ENCODE measurements at places on chromosomes 7 and 10.
A peak's percentile ranks its signal among the peaks of the same experiment; 100 is the strongest.

DNA sequence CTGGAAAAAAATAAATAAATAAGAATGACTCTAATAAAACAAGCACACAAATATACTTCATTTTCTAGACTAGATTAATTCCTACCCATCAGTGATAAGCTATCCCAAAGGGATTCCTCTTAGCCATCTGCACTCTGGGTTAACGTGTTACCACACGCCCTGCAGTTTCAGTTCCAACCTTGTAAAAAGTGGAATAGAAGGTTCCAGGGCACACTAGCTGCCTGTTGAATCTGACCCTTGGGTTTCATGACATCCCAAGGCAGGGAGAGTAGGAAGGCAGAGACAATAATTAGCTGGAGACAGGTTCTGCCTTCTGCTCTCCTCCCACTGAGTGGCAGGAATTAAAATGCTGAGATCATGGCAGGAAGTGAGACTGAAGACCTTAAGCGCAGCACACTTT, 33.5 kb downstream of the SLC37A3 start:
- DNase-seq: no peak

- DNase-seq: no peak
These were observed 13.7 kb upstream of the NPTX2 start for GRCh38 chr7:98603399-98603788.

GRCh38 chr7:124322561-124322960, 289.7 kb upstream of the TMEM229A start:
- no peak for DNase-seq

DNA sequence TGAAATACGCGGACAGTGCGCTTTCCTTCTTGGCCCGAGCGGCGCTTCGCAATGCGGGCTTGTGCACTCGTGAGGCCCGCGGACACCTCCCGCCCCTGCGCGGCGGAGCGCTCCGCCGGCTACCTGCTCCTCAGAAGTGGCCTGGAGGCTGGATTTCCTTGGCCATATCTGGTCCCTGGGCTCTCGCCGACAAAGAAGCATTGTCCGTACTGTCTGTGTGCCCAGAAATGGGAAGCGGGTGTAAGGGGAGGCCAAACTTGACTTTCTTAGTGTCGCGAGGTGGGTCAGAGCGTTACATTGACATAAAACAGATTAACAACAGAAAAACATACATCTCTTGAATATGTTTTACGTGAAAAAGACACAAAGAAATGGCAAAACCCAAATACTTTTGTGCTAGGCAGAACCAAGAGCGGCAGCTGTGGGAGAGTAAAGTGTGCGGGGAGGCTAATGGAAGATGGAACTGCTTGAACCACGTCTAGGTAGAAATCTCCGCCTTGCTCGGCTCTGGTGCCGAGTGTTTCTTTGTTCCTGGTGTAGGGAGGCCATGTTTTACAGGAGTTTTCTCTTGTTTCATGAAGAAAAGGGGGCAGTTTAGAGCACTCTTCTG, 1.4 kb downstream of the LANCL2 start:
- DNase-seq: no peak

- DNase-seq: no peak
These were observed 95.4 kb upstream of the CDCA7L start for GRCh38 chr7:22040923-22041595.

- no peak for DNase-seq
These were observed 436.4 kb downstream of the TCERG1L start for GRCh38 chr10:130875116-130875515.

- no peak for DNase-seq
These were observed 130.2 kb downstream of the LRRC4 start for GRCh38 chr7:127900732-127901685.

GRCh38 chr7:29488977-29489376, 74.7 kb upstream of the PRR15 start:
- peak; percentile 3 for DNase-seq

DNA sequence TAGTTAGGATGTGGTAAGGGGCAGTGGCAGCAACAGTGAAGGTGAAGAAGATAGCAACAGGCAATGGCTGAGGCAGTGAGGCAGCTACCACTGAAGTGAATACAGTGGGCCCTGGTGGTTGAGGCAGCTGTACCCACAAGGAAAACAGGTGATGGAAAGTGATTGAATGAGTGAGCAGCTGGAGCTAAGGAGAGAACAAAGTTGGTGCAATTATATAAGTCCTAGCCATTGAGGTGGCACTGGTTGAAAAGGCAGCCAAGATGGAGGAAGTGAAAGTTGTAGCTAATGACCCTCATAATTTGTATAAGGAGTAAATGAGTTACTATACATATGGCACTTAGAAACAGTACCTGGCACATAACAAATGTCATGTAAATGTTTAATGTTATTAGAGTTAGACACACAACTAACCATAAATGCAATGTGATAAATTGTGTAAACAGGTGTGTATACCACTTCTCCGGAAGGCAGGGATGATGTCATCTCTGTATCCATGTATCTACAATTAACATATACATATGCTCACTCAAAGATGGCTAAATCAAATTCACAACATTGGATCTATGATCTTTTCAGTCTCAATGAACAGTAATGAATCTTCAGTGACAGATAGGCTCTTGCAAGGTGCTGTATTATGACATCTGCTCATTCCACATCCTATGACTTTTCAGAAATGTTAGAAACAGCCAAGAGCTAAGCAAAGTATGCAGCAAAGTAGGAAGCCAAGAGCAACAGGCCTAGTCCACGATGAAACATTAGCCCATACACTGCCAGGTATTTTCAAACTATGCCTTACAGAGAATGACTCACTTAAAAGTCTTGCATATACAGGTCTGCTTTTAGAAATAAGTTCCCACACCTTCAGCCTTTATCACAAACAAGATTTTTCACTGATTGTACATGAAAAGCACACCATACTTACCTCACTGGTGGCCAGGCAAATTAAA, 10.7 kb downstream of the XPNPEP1 start:
- DNase-seq: no peak

- DNase-seq: no peak
These were observed 485.3 kb upstream of the LRRTM3 start for GRCh38 chr10:66440568-66440967.

DNA sequence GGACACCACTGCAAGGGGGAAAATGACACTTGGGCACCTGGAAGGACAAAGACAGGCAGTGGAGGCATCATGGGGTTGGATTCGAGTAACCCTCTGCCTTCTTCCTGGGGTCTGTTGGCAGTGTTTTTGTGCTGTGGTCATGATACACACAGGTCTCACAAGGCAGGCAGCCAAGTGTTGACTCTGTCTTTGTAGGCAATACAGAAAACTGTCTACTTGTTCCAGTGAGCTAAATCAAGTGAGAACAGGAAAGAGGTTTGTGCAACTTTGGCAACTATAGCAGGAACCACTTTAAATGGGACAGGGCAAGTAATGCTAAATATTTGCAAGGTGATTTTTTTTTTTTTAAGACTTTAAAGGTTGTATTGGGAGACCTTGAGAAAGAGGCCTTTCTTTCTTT, 578.6 kb upstream of the GALNT17 start:
- DNase-seq: no peak

Measured in fibroblast of lung (primary cell).